CD4-positive, alpha-beta T cell treated with Interleukin-10 for 1 hour (primary cell): ENCODE measurements at places on chromosomes 5 and 9.

- DNase-seq = no peak
These were observed 110.1 kb downstream of the FOXD1 start for GRCh38 chr5:73338256-73339050.

GRCh38 chr5:16869821-16870796 lies 66.0 kb downstream of the MYO10 start:
- no peak for DNase-seq

DNA sequence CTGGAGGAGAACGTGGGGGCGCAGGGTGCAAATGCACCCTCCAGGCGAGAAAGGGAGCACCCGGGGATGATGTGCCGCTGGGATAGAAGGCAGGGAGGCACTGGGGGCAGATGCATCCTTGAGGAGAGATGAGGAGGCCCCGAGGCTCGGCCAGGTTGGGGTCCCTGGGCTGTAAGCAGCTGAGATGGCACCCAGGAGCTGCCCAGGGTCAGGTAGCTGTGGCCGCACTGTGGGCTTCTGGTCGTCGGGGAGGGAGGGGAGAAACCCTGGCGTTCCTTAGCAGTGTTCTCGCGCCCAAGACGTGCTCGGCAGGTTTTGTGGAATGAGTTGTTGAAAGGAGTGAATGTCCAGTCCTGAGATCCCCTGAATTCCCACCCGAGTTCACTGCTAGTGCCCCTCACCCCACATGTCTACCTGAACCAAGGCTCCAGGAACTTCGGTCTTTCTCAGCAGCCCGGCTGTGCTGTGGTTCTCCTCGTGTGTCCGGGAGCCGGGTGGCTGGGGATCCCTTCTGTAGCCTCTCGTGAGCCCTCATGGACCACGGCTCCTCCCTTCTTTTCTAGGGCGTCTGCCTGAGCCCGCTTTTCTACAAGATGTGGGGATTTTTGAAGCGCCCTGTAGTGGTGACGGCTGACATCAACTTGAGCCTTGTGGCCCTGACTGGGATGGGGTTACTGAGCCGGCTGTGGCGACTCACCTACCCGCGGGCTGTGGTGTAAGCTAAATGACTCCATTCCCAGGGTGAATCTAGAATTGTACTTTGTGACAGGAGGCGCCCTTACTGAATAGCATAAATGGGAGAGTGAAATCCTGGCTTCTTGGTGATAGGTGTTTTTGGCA lies 1.1 kb downstream of the POMT1 start:
- peak; percentile 65 for DNase-seq

DNA sequence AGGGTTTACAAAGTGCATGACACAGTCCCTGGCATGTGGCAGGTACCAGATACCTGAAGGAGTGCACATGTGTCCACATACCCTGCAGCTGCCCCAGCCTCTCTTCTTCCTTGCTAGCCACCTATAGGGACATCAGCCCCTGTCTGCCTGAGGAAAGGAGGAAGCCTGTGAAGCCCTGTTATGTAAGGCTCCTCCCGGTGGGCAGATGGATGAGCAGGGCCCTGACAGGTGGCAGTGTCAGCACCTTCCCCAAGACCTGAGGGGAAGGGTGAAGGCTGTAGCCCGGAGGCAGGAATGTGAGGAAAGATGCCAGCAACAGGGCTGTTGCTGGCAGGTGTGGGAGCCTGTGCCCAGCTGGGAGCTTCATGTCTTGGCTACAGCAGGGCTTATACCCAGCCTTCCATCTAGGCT lies 21.7 kb downstream of the TCF7 start:
- DNase-seq = no peak

DNA sequence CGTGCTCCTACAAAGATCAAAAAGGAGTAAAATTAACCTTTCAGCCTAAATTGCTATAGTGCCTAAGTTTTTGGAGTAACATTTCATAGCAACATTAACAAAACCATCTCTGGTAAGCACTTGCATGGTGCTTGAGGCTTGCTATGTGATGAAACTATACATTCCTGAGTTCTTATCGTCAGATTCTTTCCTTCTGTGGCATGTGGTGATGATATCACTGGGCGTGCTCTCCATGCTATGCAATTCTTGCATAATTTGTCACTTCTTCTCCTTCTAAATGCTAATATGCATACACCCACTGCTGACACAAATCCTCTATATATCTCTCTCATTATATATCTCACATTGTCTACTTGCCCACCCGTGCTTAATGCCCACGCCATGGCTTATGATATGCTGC lies 2019.9 kb downstream of the MAT2B start:
- DNase-seq = no peak

DNA sequence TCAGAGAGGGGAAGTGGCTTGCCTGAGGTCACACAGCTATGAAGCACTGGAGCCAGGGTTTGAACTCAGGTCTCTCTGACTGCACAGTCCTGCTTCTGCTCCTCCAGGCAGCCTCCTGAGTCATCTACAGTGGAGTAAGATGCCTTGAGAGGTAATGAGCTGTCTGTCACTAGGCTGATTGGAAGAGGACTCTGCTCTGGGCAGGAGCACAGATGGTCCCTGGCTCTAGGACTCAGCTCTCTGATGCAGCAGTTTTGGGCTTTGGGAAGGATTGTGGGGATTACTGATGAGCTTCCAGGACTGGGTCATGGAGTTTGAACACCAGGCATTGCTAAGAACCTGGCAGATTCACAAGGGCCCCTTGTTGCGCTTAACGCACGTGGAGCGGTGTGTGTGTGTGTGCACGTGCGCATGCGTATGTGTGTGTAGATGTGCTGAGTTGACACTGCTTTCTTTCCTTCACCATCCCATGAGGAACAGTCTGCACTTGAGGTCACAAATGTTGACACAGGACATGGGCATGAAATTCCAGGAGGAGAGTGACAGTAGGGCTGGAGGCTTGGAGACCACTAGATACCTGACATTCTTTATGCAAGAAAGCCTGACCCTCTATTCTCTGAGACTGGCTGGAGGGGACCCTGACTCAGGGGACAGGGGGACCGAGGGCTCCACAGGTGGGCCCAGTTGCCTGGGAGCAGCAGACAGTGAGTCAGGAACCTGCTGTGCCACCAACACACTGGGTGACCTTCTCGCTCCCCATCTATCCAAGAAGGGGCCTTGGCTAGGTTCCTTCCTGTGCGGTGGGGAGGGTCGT lies 170.5 kb downstream of the RGS3 start:
- no peak for DNase-seq

- DNase-seq = no peak
These were observed 17.2 kb downstream of the FGF10 start for GRCh38 chr5:44372028-44372427.

- DNase-seq = no peak
These were observed 71.2 kb downstream of the MTAP start for GRCh38 chr9:21873540-21874221.

DNA sequence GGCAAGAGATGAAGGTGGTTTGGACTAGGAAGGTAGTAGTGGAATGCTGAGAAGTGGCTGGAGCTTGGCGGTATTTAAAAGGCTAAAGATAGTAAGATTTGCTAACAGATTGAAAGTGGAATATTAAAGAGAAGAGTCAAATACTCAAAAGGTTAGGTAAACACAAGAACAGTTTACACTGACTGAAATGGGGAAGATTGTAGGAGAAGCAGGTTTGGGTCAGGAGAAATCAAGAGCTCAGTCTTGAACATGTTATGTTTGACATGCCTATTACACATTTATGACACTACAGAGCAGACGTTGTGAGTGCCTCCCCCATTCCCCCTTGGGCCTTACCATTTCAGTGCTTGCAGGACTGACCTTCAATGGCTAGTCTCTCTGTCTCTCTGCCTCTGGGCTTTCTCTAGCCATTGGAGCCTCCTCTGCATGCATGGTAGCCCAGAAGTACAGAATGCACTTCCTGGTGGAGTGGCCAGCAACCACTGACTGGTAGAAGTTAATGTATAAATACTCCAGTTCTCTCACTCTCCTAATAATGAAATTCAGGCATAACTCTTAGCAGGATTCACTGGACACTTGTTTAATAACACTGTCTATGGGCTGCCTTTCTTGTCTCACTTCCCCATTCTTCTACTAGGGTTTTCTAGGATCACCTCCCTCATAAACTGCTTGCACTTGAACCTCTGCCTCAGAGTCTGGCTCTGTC lies 56.8 kb downstream of the HMGCS1 start:
- no peak for DNase-seq

DNA sequence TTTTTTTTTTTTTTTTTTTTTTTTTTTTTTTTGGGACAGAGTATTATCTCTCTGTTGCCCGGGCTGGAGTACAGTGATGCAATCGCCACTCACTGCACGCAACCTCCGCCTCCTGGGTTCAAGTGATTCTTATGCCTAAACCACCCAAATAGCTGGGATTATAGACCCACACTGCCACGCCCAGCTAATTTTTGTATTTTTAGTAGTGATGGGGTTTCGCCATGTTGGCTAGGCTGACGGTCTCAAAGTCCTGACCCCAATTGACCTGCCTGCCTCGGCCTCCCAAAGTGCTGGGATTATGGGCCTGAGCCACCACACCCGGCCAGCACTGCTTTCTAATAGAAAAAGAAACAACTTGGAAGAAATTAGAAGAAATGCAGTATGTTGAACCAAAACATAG lies 39.2 kb downstream of the TTC1 start:
- no peak for DNase-seq

DNA sequence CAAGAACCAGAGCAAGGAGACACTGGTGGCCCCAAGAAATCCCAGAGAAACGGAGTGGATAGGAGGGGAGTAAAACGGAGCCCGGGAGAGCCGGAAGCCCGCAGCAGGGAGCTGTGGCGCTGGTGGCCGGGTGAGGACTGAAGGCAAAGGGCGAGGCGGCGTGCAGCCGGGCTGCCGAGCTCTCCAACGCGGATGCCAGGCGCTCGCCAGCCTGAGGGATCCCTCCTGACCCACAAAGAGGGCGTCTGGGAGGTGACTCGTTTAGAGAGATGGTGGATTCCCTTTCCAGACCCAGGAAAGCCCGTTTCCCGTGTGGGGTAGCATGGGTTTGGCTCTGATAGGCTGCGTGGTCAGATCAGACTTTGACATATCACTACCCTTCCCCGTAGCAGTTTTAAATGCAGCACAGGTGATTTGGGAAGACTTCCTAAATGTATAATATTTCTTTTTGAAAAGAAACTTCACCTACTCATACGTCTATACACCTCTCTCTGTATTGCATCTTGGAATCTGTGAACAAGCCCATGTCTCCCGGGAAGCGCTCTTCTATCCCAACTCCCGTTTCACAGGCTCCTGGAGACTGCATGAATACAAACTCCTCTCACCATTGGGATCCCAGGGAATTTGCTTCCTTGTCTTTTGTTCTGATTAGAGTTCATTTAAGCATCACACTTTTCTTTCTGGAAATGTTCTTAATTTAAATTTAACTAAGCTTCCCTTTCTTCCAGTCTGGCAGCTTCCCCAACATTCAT lies 158.1 kb downstream of the C9orf152 start:
- DNase-seq = no peak

DNA sequence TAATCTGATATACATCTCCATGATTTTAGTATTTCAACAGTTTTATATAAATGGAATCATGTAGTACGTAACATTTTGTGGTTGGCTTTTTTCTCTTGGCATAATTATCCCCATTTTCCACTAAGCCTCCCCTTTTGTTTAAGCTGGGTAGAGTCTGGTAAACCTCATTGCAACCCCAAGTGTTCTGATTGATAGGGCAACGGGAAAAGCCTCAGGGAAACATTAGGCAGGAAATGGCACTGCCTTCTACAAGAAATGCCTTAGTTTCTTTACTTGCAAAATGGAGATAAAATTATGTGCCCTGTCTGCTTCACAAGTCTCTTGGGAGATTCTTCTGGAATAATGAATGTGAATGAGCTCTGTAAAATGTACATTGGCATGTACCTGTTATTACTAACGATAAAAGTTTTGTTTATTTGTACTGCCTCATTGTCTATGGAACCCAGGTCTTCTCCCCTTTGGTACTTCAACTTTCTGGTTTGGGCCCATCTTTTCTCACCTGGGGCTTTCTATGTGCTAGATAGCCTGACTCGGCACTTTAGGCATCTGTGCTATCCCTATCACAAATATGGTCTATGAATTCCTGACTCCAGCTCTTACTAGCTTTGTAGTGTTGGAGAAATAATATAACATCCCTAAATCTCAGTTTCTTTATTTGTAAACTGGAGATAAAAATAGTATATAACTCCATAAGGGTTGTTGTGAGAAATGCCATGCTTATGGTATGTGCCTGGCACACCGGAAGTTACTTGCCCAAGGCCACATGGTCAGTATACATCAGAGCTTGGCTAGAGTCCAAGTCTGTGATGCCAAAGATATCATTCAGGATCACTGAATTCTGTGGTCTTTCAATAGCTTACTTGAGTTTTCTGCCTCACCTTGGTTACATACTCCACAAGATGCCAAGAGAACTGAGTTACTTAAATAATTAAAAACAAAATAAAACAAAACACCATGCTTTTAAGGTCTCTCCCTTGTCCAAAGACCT lies 48.2 kb upstream of the ZNF169 start:
- no peak for DNase-seq

DNA sequence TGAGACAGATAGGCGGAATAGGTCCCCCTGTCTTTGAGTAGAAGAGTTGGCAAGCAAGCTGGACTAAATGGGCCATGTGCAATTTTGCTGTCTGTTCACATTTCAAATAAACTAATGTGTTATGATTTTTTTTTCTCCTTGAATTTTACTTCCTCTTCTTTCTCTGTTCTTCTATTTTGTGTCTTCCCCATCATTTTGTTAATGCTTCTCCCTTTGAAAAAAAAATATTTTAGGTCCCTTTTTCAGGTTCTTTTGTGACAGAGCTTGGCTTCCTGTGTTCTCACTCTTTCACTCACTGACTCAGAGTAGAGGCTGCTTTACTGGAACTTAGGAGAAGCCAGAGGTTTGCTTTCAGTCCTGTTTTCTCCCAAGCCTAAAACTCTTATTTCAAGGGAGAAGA lies 48.1 kb downstream of the PTCD2 start:
- DNase-seq = no peak

DNA sequence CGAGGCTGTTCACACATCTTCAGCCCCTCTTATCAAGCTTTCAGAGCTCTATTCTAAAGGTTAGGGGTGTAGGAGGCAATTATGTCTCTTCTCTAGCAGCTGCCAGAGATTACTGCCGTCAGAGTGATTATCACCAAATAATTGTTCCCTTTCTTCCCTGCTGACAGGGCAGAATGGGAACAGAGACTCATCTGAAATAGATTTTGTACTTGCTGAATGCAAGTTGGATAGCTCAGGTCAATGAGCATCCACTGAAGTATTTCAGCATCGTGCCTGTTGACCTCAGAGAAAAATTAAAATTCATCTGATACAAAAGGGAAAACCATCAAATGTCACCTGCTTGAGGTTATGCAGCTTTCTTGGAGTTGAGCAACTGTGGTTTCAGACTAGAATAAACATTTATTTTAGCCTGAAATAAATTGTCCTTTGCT lies 213.7 kb upstream of the MAP3K1 start:
- no peak for DNase-seq

DNA sequence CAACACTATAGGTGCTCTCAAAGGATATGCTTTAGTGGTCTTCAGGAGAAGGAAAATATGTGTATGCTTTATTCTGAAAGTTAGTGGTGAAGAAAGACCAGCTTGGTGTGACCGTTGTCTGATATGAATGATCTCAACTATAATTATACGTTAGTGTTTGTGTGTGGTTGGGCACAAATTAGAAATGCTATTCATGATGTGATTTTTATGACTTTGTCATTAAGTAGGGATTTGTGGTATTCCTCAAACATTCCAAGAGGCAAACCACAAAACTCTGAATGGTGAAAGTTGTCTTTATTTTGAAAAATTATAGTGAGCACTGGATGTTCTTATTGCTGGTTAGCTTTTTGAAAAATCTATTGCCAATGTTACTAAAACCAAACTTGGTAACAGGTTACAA lies 6.2 kb upstream of the F2R start:
- no peak for DNase-seq

GRCh38 chr5:128334010-128334716 lies 203.9 kb downstream of the FBN2 start:
- no peak for DNase-seq
